D341Med (cell line): ENCODE measurements at places on chromosomes 6 and 20.

GRCh38 chr6:7145885-7146828 lies 38.4 kb downstream of the RREB1 start:
- no peak for DNase-seq

DNA sequence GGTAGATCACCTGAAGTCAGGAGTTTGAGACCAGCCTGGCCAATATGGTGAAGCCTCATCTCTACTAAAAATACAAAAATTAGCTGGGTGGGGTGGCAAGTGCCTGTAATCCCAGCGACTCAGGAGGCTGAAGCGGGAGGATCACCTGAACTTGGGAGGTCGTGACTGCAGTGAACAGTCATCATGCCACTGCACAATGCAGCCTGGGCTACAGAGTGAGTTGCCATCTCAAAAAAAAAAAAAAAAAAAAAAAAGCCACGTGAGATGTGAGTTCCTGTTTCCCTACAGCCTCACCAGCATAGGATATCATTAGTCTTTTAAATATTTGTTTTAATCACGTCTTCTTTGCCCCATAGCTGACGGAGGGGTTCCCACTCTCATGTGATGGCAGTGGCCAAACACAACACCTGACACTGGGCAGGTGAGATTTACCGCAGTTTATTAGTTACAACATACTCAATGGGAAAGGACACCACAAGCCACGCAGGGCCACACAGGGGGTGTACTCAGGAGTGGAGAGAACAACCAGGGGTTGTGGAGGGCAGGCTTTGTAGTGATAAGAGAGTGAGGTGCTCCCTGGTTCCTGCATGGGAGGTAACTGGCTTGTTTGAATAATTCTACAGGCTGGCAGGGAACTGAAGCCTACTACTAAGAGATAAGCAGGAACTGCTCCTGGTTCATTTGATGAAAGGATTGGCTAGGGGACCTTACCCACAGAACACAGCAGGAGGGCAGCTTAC lies 4.6 kb upstream of the LZTS3 start:
- no peak for DNase-seq

DNA sequence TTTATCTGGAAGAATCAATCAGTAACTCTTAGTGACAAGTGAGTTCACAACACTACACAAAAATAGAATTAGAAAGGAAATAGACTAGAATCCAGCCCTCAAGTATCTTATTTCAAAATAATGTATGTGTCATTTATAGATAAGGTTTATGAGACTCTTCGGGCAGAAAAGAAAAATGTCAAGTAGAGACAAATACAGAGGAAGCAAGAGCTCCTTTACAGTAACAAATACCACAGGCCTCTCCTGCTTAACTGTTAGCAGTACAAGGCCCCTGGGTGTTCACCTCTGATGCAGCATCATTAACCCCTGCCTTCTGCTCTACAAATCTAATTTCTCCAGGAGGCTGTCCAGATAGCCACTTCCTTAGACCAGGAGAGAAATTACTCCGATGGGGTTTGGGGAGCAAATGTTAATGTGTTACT lies 76.7 kb downstream of the UBE3D start:
- no peak for DNase-seq

GRCh38 chr20:41185013-41185757 lies 47.8 kb downstream of the PLCG1 start:
- peak; percentile 18 for DNase-seq

DNA sequence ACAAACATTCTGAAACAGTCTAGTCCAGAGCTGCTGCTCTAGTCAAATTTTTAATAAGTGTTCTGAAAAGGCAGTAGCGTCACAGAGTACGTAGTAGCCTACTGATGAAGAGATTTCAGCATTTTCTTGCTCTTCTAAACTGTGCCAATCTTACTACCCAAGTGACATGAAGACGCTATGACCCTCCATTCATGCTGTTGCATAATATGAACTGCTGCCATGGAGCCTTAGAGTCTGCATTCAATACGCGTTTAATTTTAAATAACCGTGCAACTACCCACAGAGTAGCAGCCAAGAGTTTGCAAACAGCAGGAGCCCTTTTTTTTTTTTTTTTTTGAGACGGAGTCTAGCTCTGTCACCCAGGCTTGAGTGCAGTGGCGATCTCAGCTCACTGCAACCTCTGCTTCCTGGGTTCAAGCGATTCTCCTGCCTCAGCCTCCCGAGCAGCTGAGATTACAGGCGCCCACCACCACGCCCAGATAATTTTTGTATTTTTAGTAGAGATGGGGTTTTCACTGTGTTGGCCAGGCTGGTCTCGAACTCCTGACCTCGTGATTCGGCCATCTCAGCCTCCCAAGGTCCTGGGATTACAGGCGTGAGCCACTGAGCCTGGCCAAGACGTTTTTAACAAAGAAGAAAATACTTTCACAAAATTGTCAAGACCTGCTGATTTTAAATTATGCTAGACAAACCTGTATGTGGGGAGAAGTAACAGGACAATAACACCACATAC lies 44.3 kb downstream of the EZR start:
- DNase-seq: no peak

DNA sequence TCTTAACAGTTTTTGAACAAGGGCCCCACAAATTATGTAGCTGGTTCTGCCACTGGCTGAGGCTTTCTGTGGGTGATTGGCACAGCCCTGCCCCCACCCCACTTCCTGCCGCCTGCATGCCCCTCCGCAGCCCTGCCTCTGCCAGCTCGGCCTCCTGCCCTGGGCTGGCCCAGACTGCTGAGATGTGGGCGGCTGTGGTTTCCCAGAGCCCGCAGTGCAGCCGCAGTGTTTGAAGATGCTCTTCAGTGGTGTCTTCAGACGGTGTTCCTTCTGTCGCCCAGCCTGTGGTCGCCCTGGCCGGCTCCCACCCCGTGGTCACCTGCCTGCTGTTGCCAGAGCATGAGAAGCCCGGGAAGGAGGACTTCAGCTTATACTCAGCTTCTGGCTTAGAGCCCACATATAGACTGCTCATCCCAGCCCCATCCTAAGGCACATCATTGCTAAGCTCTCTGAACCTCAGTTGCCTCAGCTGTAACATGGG lies 154.3 kb downstream of the VEGFA start:
- no peak for DNase-seq

DNA sequence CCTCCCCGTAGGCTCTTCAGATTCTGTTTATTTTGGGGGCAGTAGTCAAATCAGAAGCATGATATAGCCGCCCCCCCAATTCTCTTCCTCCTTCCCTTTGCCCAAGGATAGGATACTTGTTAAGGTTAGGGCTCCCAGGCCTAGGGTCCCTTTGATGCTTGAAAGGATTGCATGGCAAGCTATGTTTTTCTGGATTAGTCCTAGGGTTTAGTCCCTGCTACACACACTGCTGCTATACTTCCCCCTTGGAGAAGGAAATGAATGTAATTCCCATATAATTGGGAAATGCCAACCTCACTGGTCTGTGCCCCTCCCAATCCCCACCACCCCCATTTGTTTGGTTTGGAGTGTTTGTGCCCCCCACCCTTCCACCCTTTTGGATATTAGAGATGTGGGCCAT lies 62.8 kb downstream of the ZFAND3 start:
- DNase-seq: no peak

GRCh38 chr6:158017621-158018040 lies 36.0 kb downstream of the SYNJ2 start:
- no peak for DNase-seq

DNA sequence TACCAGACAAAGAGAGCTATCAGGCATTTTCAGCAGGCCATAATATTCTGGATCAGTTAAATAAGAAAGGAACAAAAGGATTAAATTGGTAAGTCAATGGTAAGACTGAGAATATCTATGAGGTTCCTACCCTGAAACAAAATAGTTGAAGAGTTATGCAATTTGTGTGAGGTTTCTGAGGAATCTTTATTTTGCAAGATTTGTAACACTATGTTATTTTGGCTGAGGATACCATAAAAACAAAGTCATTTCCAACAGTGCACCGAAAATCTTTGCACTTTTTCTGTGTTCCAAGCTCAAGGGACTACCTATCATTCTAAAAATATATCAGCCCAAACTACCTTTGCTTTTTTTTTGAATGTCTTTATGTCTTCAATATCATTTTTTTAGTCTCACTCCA lies 383.3 kb upstream of the CITED2 start:
- no peak for DNase-seq

DNA sequence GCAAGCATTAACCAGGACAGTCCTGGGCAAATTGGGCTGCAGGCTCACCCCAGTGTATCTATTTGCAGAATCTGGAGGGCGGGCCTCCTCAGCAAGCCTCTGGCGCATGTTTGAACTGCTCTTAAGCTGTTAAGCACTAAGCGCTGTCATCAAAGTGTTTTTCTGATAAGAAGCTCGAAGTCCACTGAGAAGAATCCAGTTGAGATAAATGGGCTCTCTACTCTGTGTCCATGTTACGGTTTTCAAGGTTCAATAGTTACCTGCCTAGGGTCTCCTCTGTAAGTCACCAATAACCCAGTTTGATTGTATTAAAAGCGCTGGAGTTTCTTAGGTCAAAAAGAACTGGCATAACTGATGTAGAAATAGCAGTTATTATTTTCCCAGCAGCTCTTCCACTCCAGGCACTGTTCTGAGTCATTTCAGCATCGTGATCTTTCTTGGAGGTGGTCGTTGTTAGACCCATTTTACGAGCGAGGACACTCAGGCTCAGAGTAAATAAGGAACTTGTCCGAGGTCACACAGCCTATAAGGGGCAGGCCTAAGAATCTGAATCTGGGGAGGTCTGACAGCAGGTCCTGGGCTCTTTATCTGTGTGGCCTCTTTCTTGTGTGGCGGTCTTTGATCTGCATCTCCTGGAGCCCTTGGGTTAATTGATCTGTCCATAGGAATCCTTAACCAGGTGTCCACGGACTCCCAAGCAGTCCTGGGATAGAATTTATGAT lies 207.4 kb upstream of the ZNF217 start:
- no peak for DNase-seq

GRCh38 chr6:114430534-114431124 lies 87.8 kb upstream of the HS3ST5 start:
- DNase-seq: no peak

GRCh38 chr6:153511896-153512496 lies 380.9 kb upstream of the RGS17 start:
- peak; percentile 45 for DNase-seq

DNA sequence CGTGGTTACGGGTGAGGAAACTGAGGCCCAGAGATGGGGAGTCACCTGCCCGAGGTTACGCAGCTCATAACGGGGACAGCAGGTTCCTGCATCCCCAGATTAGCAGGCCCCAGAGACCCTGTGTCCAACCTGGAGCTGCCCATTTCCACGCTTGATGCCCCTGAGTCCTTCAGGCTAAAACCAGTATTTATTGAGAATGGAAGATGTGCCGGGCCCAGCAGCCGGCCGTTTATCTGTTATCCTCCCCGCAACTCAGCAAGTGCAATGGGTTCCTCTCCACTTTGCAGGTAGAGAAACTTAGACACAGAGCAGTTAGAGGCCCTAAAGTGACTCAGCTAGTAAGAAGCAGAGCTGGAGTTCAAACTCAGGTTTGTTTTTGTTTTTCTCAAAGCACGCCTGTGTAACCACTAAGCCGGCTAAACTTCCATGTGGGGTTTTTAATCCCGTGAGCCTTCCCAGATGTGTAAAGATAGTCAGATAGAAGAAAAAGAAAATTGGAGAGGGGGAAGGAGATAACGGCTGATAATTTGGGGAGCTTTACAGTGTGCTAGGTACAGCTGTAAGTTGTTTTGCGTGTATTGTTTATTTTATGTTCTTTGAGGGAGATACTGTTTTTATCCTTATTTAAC lies 775 bp downstream of the PFDN4 start:
- peak; percentile 46 for DNase-seq

DNA sequence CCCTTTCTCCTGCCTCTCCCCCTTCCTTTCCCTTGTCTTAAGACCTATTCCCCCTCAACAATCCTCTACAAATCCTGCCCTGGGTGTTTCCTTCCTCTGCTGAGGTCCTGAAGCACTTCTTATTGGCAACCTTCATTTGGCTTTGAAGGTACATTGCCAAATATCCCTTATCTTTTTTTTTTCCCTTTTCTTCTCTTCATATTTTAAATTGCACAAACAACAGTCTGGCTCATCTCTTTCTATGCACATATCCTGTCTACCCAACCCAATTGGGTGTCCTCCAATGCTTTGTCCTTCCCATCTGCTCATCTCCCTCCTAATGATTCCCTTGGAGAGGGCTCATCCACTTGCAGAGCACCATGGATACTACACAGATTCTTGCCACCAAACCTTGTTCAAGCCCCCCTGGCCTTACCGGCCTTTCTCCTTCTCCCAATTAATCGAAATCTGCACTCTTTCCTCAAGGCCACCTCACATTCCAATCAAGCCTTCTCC lies 537.9 kb upstream of the JARID2 start:
- no peak for DNase-seq

- no peak for DNase-seq
Measured at GRCh38 chr6:56806368-56806767, 148.5 kb upstream of the BEND6 start.

GRCh38 chr6:50539447-50539846 lies 173.9 kb upstream of the TFAP2D start:
- DNase-seq: no peak

DNA sequence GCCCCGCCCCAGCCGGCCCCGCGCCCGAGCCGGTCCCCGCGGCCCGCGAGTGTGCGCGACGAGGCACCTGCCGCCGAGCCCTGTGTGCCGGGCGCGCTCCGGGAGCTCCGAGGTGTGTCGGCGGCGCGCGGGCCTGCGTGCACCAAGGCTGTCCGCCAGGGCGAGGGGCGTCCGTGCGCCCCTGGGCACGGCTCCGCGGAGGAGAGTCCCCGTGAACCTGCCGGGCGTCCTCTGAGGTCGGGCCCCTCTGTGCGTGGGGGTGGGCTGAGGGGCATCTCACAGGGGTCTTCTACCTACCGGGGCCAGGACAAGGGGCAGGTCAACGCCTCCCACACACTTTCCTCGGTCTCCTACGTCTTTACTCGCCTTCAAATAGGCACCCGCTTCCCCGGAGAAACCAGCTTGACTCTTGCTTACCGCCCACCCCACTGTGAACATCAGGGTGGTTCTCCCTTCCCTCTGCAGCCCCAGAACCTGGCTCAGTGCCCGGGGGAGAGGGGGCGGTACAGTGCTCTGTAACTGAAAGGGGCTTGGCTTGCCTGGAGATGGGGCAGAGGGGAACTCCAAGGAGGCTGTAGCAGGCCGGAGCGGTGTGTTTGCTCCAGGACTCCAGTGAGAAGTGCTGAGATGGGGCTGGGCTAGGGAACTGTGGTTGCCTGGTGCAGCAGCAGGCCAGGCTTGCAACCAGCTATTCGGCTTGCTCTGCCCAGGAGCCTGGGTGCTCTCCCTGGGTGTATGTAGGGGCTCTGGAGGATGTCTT lies at the start of gene SAMD10:
Gene SAMD10 (minus strand): TSS at position 86 of the 760 bp plus-strand sequence. CDS start 175 bp downstream, outside the sequence.
- peak; percentile 83 for DNase-seq

- no peak for DNase-seq
Measured at GRCh38 chr6:165059032-165059431, 250.4 kb downstream of the C6orf118 start.

GRCh38 chr20:38228436-38228835 lies 32.1 kb downstream of the KIAA1755 start:
- no peak for DNase-seq

GRCh38 chr6:79984261-79984660 lies 20.2 kb upstream of the TTK start:
- no peak for DNase-seq

DNA sequence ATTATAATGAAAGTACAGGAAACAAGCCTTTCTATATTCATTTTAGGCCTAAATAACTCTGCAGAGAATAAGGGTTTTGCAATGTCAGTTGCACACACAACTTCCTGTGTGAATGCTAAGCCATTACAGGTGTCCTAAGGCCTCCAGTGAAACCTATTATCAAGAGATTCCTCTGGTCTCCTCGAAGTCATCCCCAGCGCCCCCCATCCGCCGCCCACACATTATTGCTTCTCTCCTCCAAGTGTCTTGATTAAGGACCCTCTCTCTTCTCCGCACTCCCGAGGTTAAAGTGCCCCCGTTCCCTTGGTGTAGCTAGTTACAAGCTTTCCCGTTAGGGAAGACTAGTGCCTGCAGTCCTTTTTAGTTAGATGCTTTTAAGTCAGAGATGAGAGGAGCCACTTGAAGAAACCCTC lies 1.3 kb downstream of the HIVEP2 start:
- no peak for DNase-seq
